NCI-H1105 (cell line): ENCODE measurements at places on chromosomes 12 and 14.

GRCh38 chr14:75847584-75847983, 134.2 kb downstream of the TGFB3 start:
- DNase-seq = no peak

DNA sequence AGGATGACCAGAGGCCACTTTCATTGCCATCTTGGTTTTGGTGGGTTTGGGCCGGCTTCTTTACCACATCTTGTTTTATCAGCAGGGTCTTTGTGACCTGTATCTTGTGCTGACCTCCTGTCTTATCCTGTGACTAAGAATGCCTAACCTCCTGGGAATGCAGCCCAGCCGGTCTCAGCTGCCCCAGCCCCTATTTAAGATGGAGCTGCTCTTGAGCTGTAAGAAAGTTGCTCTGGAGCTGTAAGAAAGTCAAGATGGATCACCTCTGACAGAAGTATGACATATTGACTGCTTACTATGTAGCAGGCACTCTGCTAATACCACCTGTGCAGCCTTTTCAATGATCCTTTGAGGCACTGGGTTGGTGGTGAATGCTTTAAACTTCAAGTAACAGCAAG, 52.1 kb downstream of the RIN3 start:
- no peak for DNase-seq

DNA sequence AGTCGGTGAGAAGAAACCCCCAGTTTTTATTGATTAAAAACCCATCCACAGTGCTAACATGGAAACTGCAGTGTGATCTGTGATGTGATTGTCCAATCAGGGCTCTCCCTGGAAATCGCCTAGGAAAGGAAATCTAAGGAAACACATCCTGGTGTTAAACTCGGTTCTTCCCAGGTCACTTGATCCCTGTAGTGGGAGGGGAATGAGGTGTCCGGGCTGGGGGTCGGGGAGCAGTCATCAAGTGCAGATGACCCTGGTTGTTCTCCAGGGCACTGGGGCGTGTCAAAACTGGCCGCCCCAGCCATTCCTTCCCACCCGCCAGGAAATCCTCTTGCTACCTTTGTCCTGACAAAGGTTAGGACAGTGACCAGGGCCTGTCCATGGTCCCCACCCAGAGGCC, 20.8 kb downstream of the RAB35 start:
- no peak for DNase-seq

- DNase-seq = no peak
Observed at GRCh38 chr12:22283508-22283907, 51.0 kb downstream of the ST8SIA1 start.

DNA sequence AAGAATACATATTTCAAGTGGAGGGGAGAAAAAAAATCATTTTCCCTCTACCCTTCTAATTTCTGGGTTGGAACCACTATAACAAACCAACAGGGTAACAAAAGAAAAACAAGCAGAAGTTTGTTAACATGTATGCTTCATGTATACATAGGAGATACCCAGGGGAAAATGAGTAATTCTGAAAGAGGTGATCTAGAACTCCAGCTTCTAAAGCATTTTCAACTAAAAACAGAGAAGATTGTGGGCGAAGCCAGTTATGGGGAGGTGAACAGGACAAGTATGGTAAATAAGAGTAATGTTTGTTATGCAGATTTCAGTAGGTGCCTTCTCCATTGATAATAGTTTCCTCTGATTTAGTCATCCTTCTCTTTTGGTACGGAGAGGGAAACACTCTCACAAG, 16.7 kb downstream of the FNTB start:
- DNase-seq = no peak

DNA sequence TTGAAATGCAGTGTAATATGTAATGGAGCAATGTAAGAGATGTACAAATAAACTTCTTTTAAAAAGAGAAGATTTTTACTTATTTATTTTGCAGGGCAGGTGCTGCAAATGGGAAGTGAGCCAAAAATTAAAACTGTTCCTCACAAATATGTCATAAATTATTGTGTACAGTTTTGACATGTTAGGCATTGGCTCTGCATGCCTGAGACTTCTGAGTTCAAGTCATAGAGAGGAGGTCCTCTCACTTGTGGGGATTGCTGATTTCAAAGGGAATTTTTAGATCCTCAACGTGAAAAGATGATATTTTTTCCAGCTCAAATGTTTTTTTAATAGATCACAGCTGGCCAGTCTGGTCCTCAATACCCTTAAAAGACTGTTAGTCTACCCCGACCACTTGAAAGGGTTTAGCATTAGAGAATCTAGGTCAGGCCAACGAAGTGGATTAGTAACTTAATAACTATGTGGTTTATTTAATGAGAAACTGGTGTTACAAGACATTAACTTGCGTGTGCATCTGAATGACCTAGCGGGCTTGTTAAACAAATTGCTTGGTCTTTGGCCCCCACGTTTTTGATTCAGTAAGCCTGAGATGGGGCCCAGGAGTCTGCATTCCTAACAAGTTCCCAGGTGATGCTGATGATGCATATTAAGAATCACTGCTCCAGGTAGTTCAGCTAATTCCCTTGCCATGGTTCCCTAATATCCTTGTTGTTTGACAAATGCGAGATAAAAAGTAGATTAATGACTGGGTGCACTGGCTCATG, 30.9 kb upstream of the WDR89 start:
- DNase-seq = peak; percentile 32

- no peak for DNase-seq
Observed at GRCh38 chr12:54463034-54463433, 10.4 kb downstream of the GTSF1 start.

- DNase-seq = peak; percentile 44
Observed at GRCh38 chr14:55752580-55753390, 172.8 kb downstream of the KTN1 start.

DNA sequence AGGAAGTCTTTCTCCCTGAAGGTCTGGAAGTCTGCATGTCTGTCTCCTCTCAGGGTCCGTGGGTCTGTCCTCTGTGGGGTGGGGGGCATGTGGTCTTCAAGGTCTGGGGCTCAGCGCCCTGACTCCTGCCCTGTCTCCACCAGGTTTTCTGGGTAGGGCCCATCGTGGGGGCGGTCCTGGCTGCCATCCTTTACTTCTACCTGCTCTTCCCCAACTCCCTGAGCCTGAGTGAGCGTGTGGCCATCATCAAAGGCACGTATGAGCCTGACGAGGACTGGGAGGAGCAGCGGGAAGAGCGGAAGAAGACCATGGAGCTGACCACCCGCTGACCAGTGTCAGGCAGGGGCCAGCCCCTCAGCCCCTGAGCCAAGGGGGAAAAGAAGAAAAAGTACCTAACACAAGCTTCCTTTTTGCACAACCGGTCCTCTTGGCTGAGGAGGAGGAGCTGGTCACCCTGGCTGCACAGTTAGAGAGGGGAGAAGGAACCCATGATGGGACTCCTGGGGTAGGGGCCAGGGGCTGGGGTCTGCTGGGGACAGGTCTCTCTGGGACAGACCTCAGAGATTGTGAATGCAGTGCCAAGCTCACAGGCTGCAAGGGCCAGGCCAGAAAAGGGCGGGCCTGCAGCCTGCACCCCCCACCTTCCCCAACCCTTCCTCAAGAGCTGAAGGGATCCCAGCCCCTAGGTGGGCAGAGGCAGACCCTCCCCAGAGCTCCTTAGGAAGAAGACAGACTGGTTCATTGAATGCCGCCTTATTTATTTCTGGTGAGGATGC, 3.4 kb downstream of the AQP5 start:
- DNase-seq = no peak

DNA sequence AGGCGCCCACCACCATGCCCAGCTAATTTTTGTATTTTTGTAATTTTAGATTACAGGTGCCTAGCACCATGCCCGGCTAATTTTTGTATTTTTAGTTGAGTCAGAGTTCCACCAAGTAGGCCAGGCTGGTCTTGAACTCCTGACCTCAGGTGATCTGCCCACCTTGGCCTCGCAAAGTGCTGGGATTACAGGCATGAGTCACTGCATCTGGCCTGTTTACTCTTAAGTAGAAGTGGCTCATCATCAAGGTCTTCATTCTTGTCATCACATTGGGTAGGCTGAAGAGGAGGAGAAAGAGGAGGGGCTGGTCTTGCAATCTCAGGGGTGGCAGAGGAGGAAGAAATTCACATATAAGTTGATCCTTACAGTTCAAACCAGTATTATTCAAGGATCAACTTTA, 152.4 kb upstream of the ATP2B1 start:
- DNase-seq = no peak

DNA sequence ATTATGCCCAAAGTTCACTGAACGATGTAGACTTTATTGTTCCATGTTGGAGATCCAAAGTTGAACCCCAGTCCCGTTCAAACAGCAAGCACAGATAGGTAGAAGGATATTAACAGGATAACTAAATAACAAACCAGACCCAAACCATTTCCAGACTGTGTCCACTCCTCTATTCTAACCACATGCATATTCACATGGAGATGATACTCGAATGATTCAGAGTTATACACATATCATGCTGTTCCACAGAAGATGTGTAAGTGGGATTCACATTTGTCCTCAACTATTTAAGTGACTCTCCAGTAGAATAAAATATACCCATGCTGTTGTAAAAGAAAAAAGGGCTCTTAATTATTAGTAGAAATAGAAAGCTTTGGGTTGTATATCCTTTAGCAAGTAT, 185.9 kb downstream of the ITPR2 start:
- DNase-seq = no peak

GRCh38 chr12:92277795-92278194, 132.1 kb upstream of the BTG1 start:
- DNase-seq = no peak

DNA sequence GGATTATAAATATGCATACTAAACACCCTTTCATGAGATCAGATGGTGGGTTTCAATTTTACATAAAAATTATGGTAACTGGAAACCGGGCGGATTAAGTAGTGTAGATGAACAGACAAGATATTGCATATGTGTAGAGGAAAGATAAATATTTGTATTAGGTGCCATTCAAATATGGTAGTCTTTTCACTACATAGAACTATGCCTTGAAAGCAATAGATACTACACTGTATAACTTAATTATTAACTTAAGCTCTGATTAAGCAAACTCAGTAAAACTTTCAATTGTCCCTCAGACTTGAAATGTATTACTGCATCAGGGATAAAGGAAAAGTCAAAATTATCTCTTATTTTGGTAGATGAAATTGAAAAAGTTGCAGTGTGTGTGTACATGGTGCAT, 1.9 kb downstream of the PTPN21 start:
- DNase-seq = no peak

- DNase-seq = no peak
Observed at GRCh38 chr12:50992819-50993218, 33.4 kb downstream of the SLC11A2 start.

DNA sequence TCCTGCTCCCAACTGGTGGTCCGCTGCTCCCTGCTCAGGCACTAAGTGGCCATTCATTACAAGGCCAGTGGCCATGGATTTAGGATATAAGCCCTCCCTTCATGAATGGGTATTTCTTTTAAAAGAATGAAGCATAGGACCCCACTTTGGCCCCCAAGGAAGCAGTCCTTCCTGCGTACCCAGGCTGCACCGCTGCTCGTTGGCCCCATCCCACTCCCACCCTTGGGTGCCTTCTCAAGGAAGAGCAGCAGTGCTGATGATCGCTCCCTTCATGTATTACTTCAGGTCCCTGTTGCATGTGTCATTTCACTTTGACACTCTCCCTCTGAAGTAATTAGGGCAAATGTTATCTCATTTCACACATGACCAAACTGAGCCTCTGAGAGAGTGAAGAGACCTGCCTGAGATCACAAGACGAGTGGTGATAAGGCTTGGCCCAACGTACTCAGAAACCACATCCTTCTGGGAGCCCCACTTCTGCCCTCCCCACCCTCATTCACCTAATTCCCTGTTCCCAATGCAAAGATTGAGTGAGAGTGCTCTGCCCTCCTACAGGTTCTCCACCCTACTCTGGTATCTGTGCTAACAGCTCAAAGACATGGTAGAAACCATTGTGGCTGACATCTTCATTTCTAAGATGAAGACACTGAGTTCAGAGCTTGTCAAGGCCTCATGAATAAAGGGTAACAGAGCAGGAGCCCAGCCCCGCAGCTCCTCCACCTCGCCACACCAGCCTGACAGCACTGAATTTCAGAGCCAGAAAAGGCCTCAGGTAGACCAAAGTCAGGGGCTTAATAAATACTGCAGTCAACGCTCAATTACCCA, 10.3 kb upstream of the KRT2 start:
- no peak for DNase-seq

GRCh38 chr14:87041290-87042020, 951.5 kb downstream of the GALC start:
- DNase-seq = no peak

- DNase-seq = peak; percentile 37
Observed at GRCh38 chr14:101010293-101010692, 106.8 kb upstream of the RTL1 start.

DNA sequence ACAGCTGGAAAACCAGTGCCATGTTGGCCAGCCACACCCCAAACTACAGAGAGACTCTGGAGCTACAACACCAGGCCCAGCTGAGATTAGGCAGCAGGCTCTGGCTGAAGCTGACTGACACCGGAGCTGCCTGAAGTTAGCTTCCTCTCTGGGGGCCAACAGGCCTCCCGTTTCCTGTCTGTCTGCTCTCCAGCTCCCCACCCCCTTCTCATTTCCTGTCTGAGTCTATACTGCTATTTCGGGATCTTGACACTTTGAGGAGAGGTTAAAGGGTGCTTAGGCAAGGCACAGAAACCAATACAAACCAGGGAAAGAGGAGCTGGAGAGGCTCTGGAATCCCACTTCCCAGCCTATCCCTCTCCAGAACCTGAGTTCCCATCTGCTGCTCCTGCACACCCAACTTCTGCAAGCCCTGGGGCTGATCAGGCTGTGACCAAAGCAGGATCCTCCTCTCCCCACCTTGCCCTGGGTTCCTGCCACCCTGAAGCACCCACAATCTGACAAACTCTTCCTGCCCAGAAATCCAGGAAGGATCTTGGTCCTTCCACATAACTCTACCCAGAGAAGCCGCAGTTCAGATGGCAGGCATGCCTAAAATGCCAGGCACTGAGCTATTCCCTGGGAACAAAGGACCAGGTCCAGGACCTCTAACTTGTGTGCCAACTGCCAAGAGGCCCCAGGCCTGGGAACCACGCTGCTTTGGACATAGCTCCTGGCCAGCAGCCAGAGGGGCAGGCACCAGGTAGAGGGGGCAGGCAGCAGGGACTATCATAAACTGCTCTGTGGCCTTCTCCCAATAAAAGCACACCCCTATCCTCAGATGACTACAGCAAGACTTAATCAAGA, 39.9 kb downstream of the PRPF40B start:
- no peak for DNase-seq

GRCh38 chr12:52703878-52704277, 554 bp upstream of the KRT77 start:
- no peak for DNase-seq
